ENCODE measurements at places on chromosomes 5 and 9.

DNA sequence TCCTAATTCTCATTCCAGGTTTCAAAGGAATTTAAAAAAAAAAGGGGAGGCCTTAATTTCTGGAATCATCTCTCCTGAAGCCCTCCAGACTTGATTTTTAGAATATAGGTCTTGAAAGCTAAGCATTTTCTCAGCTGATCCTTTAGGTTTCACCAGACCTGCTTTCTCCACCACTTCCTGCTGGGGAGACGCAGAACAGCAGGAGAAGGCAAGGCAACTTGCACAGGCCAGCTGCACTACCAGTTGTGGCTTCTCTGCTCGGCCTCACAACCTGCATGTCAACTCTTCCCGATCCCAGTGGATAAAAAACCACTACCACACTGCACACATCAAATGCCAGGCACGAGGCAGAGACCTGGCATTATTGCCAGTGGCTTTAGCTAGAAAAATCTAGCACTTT is 119.8 kb downstream of the SIL1 start:
- DNase-seq = no peak

DNA sequence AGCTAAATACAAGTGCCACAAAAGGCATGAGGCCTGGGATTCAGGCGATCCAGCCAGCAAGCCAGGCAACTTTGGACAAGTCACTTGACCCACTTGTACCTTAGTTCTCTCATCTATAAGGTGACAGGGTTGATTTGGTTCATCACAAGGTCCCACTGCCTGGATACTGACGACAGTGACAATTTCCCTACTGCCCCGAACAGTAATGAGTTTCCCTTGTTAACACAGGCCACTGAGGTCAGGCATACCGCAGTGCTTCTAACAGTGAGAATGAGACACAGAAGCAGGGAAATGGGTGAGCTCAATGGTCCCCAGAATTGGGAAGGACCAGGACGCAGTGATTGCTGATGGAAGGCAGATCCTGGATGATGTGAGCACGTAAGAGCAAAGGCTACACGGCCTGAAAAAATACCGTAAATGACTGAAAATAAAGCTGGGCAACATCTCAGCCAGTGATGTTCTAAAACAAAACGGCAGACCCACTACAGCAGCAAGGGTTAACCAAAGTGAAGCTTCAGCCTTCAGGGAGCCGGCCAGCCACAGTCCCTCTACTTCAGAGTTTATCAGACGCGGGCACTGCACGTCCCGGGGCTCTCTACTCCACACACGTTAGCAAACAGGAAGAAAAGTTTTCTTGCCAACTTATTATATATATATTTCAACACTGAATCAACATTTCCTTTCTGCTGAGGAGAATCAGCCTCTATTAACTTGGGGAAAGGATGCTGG is 846 bp downstream of the MGAT1 start:
- DNase-seq = peak; percentile 38

DNA sequence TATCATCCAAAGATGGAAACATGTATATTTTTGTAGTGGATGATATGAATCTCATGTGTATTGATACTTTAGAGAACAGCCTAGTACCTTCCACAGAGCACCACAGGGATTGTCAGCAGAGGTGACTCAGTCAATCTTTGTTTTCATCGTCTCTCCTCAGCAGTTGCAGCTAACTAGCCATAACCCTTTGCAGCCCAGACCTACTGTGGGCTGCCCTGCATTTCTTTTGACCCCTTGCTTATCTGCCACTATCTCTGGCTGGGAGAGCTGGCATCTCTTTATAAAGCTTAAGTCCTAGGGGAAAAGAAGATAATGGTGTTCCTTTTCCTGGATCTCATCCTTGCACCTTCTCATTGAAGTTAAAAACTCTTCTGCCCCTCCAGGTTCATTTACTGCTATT is 28.7 kb downstream of the HMGCR start:
- no peak for DNase-seq

DNA sequence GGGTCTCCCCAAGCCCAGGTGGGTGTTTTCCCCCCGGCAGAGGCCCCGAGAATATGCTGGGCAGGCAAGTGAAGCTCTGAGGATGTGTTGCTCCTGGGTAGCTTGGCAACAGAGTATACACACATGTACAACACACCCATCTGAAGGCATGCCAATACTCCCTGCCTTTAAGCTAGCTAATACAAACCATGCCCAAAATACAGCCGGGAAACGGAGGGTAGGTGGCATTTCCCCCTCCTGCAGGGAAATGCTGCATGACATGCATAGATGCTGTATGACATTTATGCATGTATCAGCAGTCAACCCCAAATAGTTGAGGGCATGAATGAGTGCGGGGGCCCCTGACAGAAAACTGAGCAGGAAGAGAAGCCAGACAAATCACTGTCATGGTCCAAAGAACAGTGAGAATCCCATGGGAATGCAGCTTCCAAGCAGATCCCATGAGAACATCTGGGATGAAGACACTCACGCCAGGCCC is 614.1 kb downstream of the EBF1 start:
- DNase-seq = peak; percentile 89

- DNase-seq = no peak
Observed at GRCh38 chr9:78685471-78685870, 388.5 kb downstream of the PSAT1 start.

- no peak for DNase-seq
Observed at GRCh38 chr5:177070536-177071191, 16.1 kb upstream of the FGFR4 start.

DNA sequence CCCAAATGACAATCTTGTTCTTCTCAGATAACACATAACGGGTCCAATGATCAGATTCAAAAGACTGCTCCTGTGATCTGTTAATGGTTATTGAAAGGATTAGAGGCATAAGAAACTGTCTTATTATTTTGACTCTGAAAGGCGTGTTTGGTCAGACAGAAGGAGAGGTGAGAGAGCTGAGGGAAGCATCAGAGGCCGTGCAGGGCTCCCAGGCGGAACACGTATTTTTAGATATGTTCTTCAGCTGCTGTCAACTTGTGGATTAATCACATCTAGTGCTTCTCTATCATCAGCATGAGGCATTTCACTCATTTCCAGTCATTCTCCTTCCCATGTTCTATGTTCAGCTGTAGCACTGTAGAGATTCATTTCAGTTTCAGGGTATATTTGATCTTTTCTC is 199.8 kb downstream of the MAPKAP1 start:
- DNase-seq = no peak

GRCh38 chr9:115254287-115255180 is 136.6 kb upstream of the TNC start:
- no peak for DNase-seq

- no peak for DNase-seq
Observed at GRCh38 chr5:110053824-110054223, 364.1 kb downstream of the MAN2A1 start.

DNA sequence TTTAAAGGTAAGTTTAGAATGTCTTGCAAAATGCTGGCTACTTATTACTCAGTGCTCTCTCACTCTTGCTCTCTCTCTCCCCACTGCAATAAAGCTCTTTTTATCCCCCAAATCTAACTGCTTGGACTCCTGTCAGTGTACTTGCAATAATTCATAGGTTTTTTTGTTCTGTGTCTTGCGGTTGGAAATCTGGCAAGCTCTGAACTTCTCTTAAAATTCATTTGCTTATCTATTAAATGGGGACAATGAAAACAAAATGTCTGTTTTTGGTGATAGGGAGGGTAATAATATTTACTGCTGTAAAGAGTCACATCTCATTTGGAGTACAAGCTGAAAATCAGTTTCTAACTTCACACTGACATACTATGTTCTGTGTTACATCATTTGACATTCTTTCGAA is 18.7 kb upstream of the OR13D1 start:
- no peak for DNase-seq

GRCh38 chr5:176589039-176589769 is 20.8 kb downstream of the GPRIN1 start:
- DNase-seq = no peak

- DNase-seq = peak; percentile 96
Observed at GRCh38 chr5:143161885-143162540, 241.5 kb downstream of the NR3C1 start.
